SJCRH30 (cell line): ENCODE measurements at places on chromosomes 1 and 21.

- DNase-seq: no peak
Measured at GRCh38 chr1:189185097-189185496, 1292.6 kb downstream of the BRINP3 start.

- DNase-seq: no peak
Measured at GRCh38 chr1:4792565-4792964, 138.2 kb downstream of the AJAP1 start.

DNA sequence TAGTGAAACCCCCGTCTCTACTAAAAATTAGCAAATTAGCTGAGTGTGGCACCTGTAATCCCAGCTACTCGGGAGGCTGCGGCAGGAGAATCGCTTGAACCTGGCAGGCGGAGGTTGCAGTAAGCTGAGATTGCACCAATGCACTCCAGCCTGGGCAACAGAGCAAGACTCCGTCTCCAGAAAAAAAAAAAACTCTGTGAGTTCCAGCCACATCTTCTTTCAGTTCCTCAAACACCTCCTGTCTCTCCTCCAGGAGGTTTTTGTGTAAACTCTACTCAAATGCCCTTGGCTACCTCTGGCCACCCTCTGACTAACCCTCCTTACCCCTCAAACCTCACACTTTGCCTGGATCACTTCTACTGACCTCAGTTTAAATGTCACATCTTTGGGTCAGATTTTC is 38.1 kb downstream of the RCSD1 start:
- no peak for DNase-seq

DNA sequence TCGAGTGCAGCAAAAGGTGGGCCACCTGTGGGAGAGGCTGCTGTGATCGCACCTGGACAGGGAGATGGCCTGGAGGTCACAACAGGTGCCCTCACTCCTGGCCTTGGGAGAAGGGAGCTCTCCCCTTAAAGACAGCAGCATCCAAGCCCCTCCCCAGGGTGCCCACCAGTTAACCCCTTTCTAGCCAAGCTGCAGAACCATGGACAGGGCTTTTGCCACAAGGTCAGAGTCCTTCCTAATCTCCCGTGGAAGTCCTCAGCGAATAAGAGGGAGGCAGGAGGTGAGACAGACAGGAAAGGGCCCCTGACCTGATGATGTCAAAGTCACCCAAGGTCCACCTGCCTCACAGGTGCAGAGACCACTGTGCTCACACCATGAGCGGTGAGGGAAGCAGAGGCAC is 1.7 kb downstream of the CNTN2 start:
- DNase-seq: peak; percentile 30

DNA sequence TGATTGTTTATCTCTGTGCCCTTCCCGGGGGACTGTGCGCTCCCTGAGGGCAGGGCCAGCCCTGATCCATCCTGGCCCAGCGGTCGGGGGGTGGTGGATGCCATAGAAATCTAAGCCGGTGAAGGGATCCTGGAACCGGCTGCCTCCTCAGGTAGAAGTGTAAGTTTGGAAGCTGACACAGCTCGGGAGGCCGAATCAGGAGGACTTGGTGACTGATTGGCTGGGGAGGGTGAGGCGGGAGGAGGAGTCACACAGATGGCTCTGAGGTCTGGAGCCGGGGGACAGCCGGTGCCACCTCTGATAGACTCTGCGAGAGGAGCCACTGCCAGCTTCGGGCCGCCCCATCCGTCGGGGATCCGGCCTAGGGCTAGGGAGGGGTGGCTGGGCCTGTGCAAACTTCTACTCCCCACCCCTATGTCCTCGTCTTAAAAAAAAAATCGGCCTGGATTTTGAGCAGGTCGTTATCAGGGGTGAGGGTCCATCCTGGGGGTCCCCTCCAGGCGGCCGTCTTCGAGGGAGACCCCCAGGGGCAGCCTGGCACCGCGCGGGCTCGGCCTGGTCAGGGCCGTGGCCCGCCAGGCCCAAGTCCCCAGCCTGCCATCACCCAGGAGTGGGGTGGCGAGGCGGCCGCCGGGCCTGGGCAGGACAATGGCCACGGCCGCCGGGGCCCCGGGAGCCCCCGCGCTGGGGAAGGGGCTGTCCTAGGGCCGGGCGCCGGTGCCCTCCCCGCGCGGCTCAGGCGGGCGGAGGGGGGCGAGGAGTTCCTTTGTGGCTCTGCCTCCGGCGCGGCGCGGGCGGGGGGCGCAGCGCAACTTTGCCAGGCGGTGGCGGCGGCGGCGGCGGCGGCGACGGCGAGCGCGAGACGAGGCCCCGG is 708 bp upstream of the ZNF362 start:
- peak; percentile 93 for DNase-seq

DNA sequence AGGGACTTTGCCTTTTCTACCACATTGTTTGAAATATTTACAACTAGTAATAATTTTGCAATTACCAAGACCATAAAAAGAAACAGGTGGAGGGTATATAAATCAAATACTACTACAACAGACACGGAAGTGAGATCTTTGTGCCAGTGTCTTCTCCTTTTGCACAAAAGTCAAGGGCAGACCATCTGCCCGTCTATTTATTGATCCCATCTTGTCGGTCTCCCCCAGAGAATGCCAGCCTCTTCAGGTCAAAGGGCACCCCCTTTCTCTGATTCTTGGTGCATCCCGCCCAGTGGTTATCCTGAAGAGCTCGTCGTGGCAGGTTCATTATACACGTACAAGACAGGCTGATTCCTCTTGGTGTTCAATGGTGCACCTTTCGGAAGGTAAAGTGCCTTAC is 4.8 kb upstream of the PDE9A start:
- no peak for DNase-seq

- DNase-seq: no peak
Measured at GRCh38 chr1:200528858-200529606, 91.5 kb downstream of the KIF14 start.

- DNase-seq: no peak
Measured at GRCh38 chr1:56773341-56774066, 45.7 kb downstream of the FYB2 start.

- no peak for DNase-seq
Measured at GRCh38 chr1:33736496-33736895, 127.4 kb upstream of the HMGB4 start.

- peak; percentile 51 for DNase-seq
Measured at GRCh38 chr1:222048094-222048595, 306.3 kb upstream of the DUSP10 start.

DNA sequence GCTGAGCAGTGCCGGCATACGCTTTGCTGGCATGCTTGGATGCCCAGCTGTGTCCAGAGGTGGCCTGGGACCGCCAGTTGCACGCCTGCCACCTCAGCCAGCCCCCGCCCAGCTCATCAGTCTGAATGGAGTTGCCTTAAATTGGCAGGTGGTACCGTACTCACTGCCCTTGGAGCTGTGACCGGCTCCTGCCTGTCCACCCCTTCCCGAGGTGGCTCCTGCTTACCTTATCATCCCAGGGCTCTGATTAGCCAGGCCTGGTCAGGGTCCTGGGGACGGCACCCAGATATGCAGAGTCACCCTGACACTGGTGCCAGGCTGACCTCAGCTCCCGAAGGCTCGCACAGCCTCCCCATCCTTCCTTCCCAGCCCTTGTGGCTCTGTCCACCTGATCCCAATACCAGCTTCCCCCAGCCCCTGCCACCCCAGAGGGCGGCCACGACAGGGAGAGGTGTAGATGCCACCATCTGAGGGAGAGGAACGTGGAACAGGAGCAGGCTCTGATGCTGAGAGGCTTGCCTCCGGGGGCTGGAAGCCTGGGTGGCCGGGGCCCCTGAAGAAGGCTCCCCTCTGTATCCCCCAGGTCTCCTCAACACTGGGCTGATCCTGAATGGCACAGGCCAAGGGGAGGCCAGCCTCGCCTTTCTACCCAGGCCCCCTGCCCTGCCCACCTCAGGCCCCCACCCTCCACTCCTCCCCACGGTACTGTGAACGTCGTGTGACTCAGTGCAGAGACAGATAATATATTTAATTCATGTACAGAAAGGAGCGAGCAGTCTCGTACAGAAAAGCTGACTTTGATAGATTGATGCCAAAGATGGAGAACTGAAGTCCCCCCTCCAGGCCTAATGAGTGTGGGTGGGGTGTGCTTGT is 27.8 kb downstream of the CDK18 start:
- DNase-seq: no peak

DNA sequence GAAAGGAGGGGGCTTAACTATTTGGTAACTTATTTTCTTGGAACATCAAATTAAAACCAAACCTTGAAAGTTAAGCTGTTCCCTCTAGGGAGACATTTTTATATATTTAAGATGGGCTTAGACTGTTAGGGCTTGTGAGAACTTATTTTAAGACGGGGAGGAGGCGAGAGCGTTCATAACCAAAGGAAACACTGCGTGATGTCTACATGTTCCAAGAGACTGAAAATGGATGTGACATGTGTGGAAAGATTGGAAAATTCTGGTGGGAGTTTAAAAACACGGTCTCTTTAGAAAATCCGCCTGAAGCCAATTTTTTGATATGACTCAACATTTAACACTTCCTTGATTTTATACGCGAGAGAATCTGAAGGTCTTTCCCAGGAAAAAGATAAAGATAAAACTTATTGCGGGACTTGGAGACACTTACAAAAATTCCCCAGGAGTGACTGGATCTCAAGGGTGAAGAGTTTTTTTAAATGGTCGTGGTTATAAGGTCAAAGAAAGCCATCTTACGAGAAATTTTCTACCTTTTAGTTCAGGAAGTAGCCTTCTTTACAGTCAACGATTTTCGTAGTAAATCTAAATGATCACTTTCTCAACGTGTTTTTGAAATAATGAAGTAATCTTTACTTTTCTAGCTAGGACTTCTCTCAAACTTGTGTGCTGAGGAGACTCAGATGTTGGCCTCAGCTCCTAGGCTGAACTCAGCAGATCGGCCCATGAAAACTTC is 828 bp downstream of the PNRC2 start:
- DNase-seq: peak; percentile 31

DNA sequence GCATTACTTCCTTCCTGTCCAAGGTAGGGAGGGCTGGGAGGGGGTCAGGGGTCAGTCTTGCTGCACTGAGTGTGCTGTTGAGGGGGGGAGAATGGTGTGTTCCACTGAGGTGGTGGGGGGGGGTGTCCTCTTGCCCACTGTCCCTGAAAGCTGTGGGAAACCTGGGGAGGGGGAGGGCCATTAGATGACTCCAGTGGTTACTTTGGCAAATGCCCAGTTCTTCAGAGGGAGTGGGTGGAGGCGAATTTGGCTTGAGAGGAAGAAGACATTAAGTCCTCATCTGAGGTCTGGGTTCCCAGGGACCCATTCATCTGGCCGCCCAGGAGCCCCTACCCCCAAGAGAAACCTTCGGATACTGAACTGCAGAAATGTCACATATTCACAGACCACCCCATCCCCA is 36.2 kb downstream of the MEF2D start:
- no peak for DNase-seq

- peak; percentile 50 for DNase-seq
Measured at GRCh38 chr1:24391882-24392603, 21.5 kb downstream of the STPG1 start.

DNA sequence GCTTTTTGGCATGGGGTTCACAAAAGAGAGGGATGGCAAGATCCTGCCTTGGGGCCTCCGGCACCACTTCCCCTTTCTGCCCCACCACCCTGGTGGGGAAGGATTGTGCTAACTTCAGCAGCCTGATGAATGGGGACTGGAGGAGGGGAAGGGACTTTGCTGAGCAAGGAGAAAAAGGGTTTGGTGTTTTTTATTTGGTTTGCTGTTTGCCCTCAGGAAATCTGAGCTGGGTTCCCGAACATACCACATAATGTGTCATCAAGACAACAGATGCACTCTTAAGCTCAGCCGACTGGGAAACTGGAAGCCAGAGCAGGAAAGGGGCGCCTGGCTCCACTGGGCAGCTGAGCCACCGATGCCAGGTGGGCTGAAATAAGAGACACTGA is 19.8 kb downstream of the OLFML2B start:
- peak; percentile 85 for DNase-seq

- no peak for DNase-seq
Measured at GRCh38 chr1:184300446-184300845, 86.4 kb upstream of the C1orf21 start.

- no peak for DNase-seq
Measured at GRCh38 chr1:51649593-51650091, 32.8 kb downstream of the OSBPL9 start.

DNA sequence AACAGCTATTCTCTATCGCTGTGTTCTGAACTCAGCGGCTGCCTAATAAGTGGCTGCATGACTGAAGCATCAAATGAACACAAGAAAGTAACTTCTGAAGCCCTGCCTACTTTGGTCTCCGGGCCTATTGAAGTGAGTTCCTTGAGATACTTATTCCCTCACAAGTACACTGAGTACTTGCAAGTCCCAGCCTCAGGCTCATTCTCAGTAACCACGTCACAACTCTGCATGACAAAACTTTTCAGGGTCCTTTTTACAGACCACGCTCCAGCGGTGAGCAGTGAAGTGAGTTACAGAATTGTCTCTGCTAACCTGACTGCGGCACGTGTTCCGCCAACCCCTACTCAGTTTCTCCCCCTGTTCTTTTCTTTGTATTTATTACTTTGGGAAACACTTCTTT is 1342.7 kb upstream of the ADGRL4 start:
- DNase-seq: no peak

GRCh38 chr1:89810302-89810701 is 10.5 kb upstream of the LRRC8D start:
- DNase-seq: no peak

- DNase-seq: peak; percentile 64
Measured at GRCh38 chr1:173420330-173420806, 56.8 kb upstream of the PRDX6 start.

GRCh38 chr1:180181048-180181447 is 26.4 kb downstream of the QSOX1 start:
- DNase-seq: peak; percentile 48

DNA sequence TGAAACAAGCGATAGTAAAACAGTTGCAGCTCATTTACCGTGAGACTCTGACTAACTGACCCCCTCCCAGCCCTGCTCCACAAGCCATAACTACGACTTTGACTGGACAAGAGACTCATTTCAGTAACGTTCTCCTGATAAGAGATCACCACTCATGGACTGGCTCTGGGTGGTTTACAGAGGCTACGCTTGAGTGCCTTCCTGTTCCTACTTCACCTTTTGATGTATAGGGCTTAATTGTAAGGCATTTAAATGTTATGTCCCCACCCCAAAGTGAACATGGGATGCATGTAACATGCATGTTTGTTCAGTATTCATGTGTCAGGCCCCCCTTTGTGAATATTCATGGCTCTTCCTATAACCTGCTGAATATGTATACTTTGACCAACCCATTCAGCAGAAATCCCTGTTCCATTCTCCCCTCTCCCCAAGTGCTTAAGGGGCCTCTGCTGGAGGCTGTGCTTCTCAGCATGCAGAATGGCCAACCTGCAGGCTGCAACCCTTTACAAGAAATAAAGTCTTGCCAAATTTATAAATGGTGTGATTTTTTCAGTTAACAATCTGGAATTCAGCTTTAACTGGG is 50.7 kb upstream of the SPOCD1 start:
- no peak for DNase-seq

DNA sequence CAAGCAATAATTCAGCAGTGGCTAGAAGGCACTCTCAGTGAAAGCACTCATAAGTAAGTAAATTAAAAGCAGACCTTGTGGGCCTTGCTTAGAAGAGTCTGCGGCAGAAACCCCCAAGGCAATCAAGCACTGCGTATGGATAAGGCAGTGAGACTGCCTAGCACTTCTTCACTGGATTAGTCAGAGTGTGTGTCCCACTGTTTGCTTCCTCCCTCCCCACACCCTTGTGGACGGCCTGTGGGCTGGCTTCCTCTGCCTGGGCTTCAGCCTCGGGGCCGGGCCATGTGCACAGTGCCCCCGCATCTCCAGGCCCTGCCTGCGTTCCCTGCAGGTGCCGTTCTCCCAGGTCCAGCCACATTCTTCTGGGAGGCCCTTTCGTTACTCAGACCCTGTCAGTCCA is 23.8 kb downstream of the AGT start:
- no peak for DNase-seq

- DNase-seq: no peak
Measured at GRCh38 chr1:58695206-58695605, 4.7 kb downstream of the MYSM1 start.

- DNase-seq: no peak
Measured at GRCh38 chr1:109641861-109642260, 14.0 kb upstream of the GSTM4 start.
